ENCODE measurements at places on chromosomes 2 and 18. TPM values are rescaled to one million over a fixed set of nuclear protein-coding genes. Genes with fewer than 3 reads are reported as not detected.

GRCh38 chr2:237427769-237428506, 14.0 kb upstream of the COL6A3 start:
- DNase-seq = no peak

DNA sequence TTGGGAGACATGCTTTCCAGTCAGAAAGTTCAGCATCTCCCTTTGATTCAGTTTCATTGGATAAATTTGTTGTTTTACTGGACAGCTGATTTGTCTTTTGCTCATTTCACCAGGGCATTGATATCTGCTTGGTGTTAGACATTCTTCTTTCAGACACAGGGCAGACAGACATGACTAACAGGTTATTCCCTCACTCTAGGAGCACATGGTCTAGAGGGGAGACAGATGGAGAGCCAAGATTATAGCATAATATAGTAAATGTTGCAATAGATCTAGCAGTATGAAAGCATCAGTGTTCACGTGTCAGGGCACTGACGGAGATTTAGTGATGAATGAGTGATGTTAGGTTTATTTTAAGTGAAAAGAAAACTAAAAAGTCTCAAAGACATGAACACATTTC, 187.0 kb upstream of the CYRIA start:
- DNase-seq = no peak

The FAM124B gene
- 46.3 TPM for total RNA-seq

The CRACDL gene
- 1.6 TPM for total RNA-seq

GRCh38 chr2:11534071-11534745, 363 bp downstream of the GREB1 start:
- DNase-seq = no peak

The CHRND gene
- total RNA-seq = not detected

The KATNAL2 gene
- 2.2 TPM for total RNA-seq

The REEP1 gene
- under 0.01 TPM for total RNA-seq

GRCh38 chr2:25936889-25937545, 45.3 kb downstream of the KIF3C start:
- DNase-seq = no peak

The TNP1 gene
- not detected for total RNA-seq

DNA sequence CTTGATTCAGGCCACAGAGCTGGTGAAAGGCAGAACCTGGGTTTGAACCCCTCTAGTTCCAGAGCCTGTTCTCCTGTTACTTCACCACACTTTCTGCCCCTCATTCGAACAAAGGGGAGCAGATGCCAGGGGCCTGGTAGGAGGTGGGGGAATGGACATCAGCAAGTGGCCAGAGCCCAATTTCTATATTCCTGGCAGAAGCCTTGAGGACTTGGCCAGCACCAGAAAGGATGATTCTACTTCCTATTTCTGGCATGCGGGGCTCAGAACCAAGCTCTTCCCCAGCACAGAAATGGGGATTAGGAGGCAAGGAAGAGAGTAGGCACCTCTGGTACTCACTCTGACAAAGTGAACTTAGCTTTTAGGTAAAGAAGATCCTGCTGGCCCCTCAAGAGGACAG, 49.3 kb downstream of the ADD2 start:
- DNase-seq = no peak

GRCh38 chr2:172299741-172300140, 127.6 kb upstream of the ITGA6 start:
- DNase-seq = no peak

DNA sequence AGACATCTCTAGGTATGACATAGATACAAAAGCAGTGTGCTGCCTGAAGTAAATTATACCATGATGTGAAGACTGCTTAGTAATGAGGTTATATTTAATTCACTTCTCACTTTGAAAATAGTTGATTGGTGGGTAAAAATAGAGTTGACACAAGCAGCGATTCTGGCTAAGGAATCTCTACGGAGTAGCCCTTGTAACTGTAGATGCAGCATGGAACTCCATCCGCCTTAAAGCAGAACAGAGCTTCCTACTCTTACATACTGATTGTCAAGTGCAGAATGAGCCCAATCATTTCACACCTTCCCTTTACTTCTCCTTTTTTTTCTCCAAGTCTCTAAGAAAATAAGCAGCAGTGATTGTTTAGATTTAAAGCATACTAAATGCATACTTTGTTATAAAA, 1594.6 kb upstream of the SLC39A10 start:
- no peak for DNase-seq

The IL1R1 gene
- total RNA-seq = 0.27 TPM

The MRPL30 gene
- 15.9 TPM for total RNA-seq

DNA sequence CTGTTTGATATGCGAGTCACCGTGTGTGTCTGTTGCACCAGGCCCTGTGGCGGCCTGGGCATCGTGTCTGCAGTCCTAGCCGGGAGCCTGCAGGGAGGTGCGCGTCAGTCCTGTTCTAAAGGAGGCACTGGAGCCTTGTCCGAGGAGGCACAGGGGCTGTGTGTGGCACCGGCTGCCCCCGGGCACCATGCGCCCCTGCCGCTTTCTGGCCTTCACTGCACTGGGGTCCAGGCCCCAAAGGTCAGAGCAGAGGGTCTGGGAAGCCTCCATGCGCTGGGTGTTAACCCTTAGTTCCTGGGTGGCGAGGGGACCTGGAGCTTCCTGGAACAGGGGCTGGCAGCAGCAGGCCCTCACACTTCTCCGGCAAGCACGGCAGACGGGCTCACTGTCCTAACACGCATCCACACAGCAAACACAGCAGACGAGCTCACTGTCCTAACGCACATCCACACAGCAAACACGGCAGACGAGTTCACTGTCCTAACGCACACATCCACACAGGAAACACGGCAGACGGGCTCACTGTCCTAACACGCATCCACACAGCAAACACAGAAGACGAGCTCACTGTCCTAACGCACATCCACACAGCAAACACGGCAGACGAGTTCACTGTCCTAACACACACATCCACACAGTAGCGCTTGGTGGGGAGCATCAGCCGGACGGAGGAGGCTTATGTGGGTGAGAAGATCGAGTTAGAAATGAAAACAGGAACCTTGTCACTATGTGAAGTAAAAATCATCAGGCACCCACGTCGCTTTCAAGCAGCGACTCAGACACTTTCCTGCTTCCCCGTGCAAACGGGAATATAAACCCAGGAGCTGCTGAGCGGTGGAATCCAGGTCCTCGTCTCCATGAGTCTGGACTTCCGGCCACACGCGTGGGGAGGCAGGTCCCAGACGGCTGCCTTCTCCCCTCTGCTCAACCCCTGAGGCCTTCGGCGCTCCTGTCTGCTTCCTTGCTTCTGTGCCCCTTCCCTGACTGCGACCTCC, 65.3 kb downstream of the TPO start:
- no peak for DNase-seq

DNA sequence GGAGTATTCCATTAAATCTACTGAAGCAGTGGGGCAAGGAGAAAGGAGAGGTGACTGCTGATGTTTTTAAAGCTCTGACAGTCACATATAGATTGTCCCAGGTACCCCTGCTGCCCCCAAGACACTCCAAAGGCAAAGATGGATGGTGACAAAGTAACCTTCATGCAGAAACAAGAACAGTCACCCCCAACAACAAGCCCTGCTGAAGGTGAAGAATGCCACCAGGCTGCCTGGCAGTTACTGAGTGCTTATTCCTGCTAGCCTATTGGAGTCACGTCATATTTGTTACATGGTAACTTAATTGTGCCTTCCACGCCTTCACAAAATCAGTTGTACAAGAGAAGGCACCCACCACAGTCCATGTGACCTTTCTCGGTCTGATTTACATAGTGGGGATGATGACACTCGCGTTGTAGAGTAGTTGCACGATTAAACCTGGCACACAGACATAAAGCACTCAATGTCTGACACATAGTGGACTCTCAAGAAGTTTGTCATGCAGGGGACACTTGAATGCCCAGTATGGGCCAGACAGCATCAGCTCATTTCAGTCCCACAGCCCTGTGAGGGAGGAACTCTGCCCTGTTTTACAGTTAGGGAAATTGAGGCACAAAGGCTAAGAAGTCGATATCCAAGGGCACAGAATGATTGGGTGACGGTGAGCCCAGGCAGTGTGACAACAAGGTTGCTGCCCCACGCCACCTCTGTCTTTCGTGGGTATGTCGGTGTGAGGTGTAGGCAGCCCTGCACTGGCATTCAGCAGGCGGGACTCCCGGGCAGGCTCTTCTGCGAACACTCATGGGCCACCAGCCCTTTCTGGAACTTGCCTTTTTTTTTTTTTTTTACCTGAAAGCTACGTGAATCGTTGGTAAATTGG, 62.7 kb downstream of the ZCCHC2 start:
- DNase-seq = no peak

The SLC30A3 gene
- total RNA-seq = under 0.01 TPM

GRCh38 chr2:82340578-82341053, 2036.1 kb upstream of the LRRTM1 start:
- DNase-seq = no peak

The IL37 gene
- not detected for total RNA-seq

The PROM2 gene
- 0.54 TPM for total RNA-seq

The PCARE gene
- total RNA-seq = under 0.01 TPM

Measured in hematopoietic multipotent progenitor cell (in vitro differentiated cells).